ENCODE measurements at places on chromosomes 1 and 21.

GRCh38 chr1:30642391-30643120 lies 80.8 kb downstream of the MATN1 start:
- no peak for DNase-seq

DNA sequence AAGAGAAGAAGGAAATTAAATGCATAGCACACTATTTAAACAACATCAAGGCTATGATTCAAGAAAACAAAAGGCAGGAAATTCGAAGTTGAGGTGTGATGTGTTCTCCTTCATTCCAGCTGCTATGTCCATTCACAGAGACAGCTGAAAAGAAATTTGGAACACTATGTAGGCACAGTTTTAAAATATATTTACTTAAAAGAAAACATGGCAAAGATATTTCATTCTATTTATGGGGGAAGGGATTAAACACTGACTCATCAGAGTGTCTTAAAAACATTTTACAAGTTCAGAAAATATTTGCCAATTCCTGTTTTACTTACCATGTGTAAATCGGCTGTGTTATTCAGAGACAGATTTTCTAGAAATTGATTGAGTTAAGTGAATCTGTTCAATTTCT lies 39.4 kb upstream of the NGF start:
- no peak for DNase-seq

DNA sequence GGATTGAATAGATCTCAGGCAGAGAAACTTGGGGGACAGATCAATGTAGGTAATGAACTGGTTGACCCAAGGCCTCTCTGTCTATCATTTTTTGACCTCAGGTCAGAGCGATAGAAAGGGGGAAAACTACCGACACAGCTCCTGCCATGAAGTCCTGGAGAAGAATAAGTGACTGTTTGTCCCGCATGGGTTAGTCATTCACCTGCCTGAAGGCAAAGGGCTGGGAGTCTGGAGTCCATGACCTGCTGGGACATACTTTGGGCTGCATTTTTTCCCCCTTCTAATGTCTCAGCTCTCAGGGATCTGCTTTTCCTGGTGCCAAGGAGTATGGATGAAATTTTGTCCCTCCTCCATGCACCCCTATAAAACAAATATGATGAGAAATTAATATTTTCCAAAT lies 1.6 kb upstream of the ROR1 start:
- no peak for DNase-seq

- no peak for DNase-seq
These were observed 359.2 kb upstream of the NCAM2 start for GRCh38 chr21:20639026-20639425.

GRCh38 chr1:178652506-178653490 lies 72.2 kb upstream of the RALGPS2 start:
- DNase-seq = no peak

- no peak for DNase-seq
These were observed 26.3 kb downstream of the CAMTA1 start for GRCh38 chr1:6811583-6811982.

- DNase-seq = no peak
These were observed 593.8 kb downstream of the LRRIQ3 start for GRCh38 chr1:73604211-73604610.

- peak; percentile 20 for DNase-seq
These were observed 2.7 kb downstream of the PSMG1 start for GRCh38 chr21:39180429-39181019.

All from hematopoietic multipotent progenitor cell treated with erythropoietin and hydrocortisone succinate and interleukin-3 and kit ligand, for 17 days (in vitro differentiated cells).